ENCODE measurements at places on chromosomes 13 and 19.
A peak's percentile ranks its signal among the peaks of the same experiment; 100 is the strongest.

DNA sequence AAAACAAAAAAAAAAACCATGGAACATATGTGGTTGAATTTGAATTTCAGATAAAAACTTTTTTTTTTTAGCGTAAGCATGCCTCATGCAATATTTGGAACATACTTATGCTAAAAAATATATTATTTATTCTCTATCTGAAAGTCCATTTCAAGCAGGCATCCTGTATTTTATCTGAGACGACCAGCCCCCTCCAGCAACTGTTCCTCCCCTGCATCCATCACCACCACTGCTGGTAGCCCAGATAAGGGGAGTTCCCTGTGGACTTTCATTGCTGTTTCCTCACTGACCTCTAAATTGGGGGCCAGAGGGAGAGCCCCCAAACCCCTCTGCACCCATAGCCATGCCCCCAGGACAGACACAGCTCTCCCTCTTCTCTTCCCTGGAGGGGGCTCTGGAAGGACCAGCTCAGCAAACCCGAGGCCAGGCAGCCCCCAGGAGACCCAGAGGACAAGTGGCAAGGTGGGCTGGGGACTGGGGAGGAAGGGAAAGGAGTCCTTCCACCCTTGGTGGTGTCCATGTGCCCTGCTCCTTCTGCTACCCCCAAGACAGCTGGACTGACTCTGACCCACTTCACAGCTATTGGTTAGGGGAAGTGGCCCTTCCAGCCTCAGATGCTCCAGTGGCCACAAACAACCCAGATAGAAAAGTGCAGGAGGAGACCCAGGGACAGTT, 6.6 kb upstream of the SIGLEC12 start:
- DNase-seq: no peak

- peak; percentile 75 for DNase-seq
These were observed 122.9 kb downstream of the RFC3 start for GRCh38 chr13:33940898-33941297.

DNA sequence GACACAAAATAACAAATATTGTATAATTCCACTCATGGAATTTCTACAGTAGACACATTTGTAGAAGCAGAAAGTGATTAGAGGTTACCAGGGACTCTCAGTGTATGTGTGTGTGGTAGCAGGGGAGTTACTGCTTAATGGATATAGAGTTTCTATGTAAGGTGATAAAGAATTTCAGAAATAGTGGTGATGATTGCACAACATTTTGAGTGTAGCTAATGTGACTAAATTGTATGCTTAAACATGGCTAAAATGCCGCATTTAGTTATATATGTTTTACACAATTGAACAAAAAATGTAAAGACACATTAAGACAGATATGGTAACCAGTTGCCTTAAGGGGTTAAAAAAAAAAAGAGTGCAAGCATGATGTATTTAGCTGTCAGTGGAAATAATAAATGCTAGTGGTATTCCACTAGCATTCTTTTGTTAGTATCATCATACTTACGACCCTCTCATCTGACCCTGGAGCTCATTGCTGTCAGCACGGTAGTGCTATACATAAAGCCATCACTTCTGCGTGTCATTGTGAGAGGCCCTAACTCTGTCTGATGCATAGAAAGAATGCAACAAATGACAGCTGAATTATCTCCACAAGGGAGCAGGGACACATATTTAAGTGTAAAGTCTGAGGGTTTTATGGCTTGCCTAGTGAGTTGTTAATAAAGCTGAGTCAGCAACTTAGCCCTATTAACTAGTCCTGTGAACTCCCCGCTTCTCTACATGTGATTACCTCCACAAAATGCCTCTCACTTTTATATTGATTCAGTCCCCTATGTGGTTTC, 134.1 kb upstream of the RXFP2 start:
- DNase-seq: no peak

- no peak for DNase-seq
These were observed 34.9 kb downstream of the N4BP2L2 start for GRCh38 chr13:32503727-32504126.

GRCh38 chr13:76499891-76500290, 386.3 kb downstream of the KCTD12 start:
- DNase-seq: no peak

Measured in RWPE1 (cell line).